Suprapubic skin (tissue), 4 donors: ENCODE measurements at places on chromosomes 2 and 18. TPM values are rescaled to one million over a fixed set of nuclear protein-coding genes. Genes with fewer than 3 reads are reported as not detected.
A peak's percentile ranks its signal among the peaks of the same experiment; 100 is the strongest.

The CACNB4 gene
- 7.7 TPM for total RNA-seq

The IL1RN gene
- total RNA-seq = 129 TPM

The RGPD4 gene
- total RNA-seq = 0.08 TPM

The EMX1 gene
- total RNA-seq = not detected

The AGXT gene
- total RNA-seq = not detected

The NT5DC4 gene
- not detected for total RNA-seq

The GAREM2 gene
- 0.98 TPM for total RNA-seq

GRCh38 chr2:42132191-42132965, 36.8 kb upstream of the EML4 start:
- H3K4me1 ChIP-seq = peaks cover 67% of the 10 kb centered on the region
- H3K27ac ChIP-seq = peak overlapping the region; percentile 80
- H3K36me3 ChIP-seq = no peaks in the 10 kb centered on the region
- no peaks in the 10 kb centered on the region for H3K27me3 ChIP-seq
- no peak for DNase-seq

DNA sequence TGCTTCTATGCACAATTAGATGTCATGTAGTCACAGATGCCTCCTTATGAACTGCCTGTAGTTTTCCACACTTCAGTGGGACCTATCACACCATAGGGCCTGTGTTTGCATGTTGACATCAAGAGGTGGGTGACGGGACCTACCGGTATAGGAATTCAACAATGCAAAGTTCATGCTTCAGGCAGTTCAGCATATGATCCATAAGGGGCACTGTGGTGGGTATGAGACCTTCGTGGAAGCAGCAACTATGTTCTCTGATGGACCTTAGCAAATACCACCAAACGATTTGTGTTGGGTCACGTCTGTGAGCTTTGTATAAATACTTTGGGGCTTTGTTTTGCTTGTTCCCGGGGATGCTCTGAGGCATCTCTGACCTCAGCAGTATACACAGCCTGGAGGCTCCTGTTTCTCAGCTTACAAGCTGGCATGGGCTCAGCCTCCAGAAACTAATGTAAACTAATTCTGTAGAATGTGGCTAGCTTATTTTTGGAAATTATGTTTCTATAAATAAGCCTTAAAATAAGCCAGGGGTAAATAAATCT, 111.6 kb downstream of the DTNA start:
- H3K27ac ChIP-seq = no peak overlapping the region
- DNase-seq = no peak
- no peaks in the 10 kb centered on the region for H3K4me1 ChIP-seq
- H3K36me3 ChIP-seq = no peaks in the 10 kb centered on the region

DNA sequence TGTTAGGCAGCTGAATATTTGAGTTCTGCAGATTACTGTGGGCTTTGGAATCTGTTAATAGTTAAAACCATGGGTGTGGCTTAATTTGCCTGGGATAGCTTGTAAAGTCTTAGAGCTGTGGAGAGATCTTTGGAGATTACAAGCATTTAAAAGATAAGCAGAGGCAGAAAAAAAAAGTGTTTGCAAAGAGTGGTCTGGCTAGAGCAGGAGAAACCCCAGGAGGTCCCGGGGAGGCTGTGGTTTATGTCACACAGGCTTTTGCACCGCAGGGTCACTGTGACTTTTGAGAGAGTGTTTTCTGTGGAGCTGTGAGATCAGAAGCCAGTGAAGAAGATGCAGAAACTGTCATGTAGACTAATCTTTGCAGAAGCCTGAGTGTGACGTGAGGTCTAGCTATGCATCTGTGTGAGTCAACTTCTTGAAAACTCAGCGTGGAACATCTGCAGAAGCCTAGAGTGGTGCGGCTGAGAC, 49.0 kb downstream of the SETBP1 start:
- H3K36me3 ChIP-seq = no peaks in the 10 kb centered on the region
- H3K27me3 ChIP-seq = no peaks in the 10 kb centered on the region
- H3K4me1 ChIP-seq = peaks cover 72% of the 10 kb centered on the region
- no peak for DNase-seq
- H3K4me3 ChIP-seq = no peak overlapping the region

DNA sequence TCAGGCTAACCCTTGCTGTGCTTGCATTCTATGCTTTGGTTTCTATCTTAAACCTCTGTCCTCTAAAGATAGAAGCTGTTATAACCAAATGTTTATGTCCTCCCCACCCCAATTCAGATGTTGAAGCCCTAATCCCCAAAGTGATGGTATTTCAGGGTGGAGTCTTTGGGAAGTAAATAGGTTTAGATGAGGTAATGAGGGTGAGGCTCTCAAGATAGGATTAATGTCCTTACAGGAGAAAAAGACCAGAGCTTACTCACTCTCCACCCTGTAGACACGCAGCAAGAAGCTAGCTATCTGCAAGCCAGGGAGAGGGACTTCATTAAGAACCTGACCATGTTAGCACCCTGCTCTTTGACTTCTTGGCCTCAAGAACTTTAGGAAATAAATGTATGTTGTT, 362.5 kb downstream of the ERBB4 start:
- DNase-seq = no peak
- no peak overlapping the region for H3K27ac ChIP-seq
- no peaks in the 10 kb centered on the region for H3K4me1 ChIP-seq
- H3K27me3 ChIP-seq = no peaks in the 10 kb centered on the region
- H3K4me3 ChIP-seq = no peak overlapping the region
- H3K36me3 ChIP-seq = no peaks in the 10 kb centered on the region

DNA sequence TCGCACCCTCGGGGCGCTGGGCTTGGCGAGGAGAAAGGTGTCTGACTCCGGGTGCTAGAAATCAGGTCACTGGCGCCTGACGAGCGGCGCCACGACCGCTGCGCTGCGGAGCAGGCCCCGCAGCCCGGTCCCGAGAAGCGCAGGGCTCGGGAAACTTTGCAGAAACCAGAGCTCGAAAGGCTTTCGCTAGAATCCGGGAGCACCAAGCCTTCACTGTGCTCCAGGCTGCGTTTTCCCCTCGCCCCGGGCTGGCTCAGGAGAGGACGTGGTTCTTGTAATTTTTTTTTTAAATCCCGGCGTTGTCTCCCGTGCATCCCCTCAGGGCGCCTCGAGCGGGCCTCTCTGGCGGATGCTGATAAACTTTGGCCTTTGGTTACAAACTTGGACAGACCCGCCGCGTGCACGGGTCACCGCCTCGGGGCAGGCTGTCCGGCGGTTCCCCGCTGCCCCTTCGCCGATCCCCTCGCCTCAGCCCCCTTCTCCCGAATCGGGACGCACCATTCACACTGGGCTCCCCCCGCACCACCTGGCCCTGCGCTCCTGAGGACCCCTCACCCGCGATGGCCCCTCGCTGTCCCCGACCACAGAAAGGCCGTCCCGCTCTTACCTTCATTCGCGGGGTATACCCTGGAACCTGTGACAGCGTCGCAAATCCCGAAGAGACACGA, 419 bp downstream of the EPHA4 start:
- peak overlapping the region; percentile 91 for H3K27ac ChIP-seq
- peak overlapping the region; percentile 94 for H3K4me3 ChIP-seq
- peaks cover 14% of the 10 kb centered on the region for H3K27me3 ChIP-seq
- peaks cover 53% of the 10 kb centered on the region for H3K4me1 ChIP-seq

- no peak overlapping the region for H3K27ac ChIP-seq
- no peaks in the 10 kb centered on the region for H3K36me3 ChIP-seq
- peaks cover 74% of the 10 kb centered on the region for H3K4me1 ChIP-seq
Measured at GRCh38 chr2:64862623-64863022, 126.6 kb upstream of the SLC1A4 start.

GRCh38 chr2:232412986-232413385, 6.3 kb downstream of the ALPG start:
- peaks cover 75% of the 10 kb centered on the region for H3K27me3 ChIP-seq
- H3K4me3 ChIP-seq = no peak overlapping the region
- no peak overlapping the region for H3K27ac ChIP-seq
- no peak for DNase-seq

DNA sequence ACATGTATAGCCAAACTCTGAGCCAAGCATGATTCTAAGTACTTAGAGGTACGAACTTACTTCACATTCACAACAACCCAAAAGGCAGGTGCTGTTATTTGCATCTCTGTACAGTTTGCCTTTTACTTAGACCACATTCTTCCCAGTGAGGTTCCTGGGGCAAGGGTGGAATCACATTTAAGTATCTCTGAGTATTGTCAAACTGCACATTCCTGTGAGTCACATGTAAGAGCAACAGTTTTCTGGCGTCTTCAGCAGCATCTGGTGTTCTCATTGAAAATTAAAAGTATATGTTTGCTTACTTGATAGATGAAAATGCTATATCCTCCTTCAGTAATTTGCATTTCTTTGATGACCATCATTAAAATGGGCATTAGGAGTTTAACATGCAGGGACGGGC, 119.1 kb downstream of the UXS1 start:
- no peak overlapping the region for H3K4me3 ChIP-seq
- no peaks in the 10 kb centered on the region for H3K4me1 ChIP-seq
- H3K27me3 ChIP-seq = no peaks in the 10 kb centered on the region
- no peaks in the 10 kb centered on the region for H3K36me3 ChIP-seq

GRCh38 chr2:128452536-128453530, 134.2 kb upstream of the HS6ST1 start:
- H3K36me3 ChIP-seq = no peaks in the 10 kb centered on the region
- H3K27me3 ChIP-seq = no peaks in the 10 kb centered on the region
- H3K27ac ChIP-seq = no peak overlapping the region
- no peaks in the 10 kb centered on the region for H3K4me1 ChIP-seq

DNA sequence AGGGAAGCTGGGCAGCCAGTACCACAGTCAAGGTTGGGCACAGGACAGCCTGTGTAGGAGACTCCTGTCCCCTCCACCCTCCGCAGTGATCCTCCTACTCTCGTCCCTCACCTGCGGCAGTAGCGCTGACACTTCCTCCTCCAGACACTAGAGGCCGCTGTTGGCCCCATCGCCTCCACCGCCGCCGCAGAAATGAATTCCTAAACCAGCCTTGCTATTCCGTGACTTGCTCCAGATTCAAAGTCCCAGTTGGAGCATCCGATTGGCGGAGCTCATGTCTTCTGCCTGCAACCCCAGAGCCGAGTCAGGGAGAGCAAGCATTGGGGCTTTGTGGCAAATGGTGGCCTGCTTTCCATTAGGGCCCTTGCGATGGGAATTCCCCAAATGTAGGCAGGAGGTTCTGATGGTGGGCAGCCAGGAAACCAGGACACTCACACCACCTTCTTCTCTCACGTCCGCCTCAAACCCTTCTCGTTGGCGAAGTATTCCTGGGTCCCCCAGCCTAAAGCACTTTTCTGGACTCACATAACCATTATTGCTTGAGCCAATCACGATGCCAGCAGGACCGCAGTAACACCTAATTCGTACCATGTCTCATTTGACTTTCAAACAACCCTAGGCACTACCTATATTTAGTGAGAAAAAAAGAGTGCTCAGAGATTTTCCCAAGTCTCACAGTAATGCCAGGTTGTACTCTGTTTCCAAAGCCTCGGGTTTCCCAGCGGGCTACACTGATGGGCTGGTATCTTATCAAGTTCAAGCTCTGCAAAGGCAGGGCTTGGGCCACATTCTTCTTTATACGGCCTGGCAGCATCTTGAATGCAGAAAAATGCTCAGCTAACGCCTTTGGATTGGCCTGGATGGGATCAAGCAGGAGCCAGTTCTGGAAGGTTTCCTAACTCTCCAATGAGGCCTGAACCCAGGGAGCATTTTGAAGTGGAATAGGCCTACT, 1.2 kb upstream of the DNAJB2 start:
- H3K27me3 ChIP-seq = no peaks in the 10 kb centered on the region
- H3K4me1 ChIP-seq = peaks cover 62% of the 10 kb centered on the region
- peaks cover 23% of the 10 kb centered on the region for H3K36me3 ChIP-seq
- DNase-seq = peak; percentile 91

- no peak overlapping the region for H3K27ac ChIP-seq
- H3K36me3 ChIP-seq = no peaks in the 10 kb centered on the region
- no peaks in the 10 kb centered on the region for H3K4me1 ChIP-seq
- DNase-seq = no peak
- no peak overlapping the region for H3K4me3 ChIP-seq
Measured at GRCh38 chr2:188570370-188570769, 278.7 kb downstream of the GULP1 start.

GRCh38 chr18:62285281-62285680, 39.8 kb upstream of the TNFRSF11A start:
- peaks cover 35% of the 10 kb centered on the region for H3K36me3 ChIP-seq
- no peak overlapping the region for H3K4me3 ChIP-seq
- peaks cover 8% of the 10 kb centered on the region for H3K4me1 ChIP-seq
- H3K27ac ChIP-seq = no peak overlapping the region
- H3K27me3 ChIP-seq = no peaks in the 10 kb centered on the region
